SK-N-DZ (cell line): ENCODE measurements at places on chromosomes 3 and 15.

DNA sequence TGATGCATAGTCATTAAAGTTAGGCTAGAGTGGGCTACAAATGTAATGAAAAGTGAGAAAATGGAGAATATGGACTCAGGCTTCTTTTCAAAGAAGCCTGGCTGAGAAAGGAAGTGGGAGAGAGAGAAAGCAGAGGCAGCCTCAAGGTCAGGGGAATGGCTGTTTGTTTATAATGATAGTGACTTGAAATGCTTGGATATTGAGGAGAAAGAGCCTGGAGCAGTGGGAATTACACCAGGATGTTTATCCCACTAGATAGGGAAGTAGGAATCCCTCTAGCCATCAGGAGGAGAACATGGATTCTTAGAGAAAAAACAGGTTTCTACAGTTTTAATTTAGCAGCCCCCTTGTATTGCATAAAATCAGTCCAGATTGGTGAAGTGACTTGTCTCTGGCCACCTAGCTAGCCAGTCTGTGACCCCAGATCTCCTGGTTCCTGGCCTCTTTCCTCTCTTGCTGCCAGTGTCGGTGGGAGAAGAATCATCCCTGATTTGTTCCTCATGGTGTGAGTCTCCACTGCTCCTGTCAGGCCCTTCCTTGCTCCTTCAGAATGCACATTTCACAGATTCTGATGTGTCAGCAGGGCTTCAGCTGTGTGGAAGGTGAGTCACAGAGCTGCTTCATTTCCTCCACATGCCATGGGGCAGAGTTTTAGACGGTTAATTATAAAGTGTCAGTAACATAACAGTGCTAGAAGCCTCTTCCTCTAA lies 32.9 kb downstream of the SEMA6D start:
- no peak for DNase-seq

DNA sequence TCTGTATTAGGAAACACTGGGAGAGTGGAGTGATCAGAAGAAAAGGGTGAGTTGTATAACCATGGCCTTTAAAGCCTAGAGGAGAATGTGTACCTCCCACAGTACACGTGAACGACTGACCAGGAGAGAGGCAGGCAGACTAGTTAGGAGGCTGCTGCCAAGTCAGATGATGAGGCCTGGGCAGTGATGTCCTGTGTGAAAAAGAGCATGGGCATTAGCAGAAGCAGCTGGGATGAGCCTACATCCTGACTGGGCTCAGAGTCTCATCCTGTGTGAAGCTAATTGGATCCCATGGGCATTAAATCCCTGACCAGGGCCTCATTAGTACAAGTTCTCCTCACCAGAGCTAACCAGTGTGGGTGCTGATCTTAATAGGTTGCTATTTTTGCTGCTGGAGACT lies 89.1 kb upstream of the SLC2A2 start:
- no peak for DNase-seq

- DNase-seq: no peak
Measured at GRCh38 chr15:63195569-63196015, 6.2 kb downstream of the RAB8B start.

- no peak for DNase-seq
Measured at GRCh38 chr15:74783072-74783807, 1.4 kb downstream of the CSK start.

GRCh38 chr3:136914739-136915138 lies 43.0 kb upstream of the IL20RB start:
- no peak for DNase-seq

DNA sequence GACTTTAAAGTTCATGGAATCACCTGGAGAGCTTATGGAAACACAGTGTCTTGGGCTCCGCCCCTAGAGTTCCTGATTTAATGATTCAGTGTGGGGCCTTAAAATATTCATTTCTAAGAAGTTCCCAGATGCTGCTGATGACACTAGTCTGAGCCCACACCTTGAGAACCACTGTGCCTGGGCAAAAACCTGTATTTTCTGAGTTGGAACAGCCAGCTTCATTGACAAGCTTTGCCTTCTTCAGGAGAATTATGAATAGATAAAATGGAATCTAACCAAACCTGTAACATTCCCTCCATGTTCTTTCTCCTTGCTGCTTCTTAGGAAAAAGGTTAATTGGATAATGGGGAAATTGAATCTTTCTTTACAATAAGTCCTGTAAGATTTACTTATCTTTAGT lies 490.7 kb downstream of the DIPK2A start:
- DNase-seq: no peak

GRCh38 chr15:36866896-36867295 lies 233.5 kb downstream of the MEIS2 start:
- DNase-seq: no peak

GRCh38 chr15:76987896-76988860 lies 6.7 kb upstream of the PSTPIP1 start:
- DNase-seq: no peak

GRCh38 chr15:68211656-68212320 lies 6.7 kb upstream of the CALML4 start:
- DNase-seq: no peak

DNA sequence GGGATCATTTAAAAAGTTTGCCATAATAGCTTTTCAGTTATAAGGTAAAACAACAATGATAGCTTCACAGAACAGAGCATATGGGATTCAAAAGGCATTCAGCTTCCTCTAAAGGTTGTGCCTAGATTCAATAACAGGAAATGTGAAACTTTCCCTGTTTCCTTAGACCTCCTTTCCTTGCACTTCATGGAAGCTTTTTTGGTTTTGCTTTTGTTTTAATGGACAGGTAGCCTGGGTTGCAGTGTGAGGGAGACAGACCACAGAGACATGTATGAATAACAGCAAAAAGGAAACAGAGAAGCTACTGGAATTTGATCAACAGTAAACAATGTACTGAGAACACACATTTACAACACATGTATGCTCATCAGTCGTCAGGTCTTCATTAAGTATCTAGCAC lies 2.3 kb upstream of the TNFAIP8L3 start:
- DNase-seq: no peak

DNA sequence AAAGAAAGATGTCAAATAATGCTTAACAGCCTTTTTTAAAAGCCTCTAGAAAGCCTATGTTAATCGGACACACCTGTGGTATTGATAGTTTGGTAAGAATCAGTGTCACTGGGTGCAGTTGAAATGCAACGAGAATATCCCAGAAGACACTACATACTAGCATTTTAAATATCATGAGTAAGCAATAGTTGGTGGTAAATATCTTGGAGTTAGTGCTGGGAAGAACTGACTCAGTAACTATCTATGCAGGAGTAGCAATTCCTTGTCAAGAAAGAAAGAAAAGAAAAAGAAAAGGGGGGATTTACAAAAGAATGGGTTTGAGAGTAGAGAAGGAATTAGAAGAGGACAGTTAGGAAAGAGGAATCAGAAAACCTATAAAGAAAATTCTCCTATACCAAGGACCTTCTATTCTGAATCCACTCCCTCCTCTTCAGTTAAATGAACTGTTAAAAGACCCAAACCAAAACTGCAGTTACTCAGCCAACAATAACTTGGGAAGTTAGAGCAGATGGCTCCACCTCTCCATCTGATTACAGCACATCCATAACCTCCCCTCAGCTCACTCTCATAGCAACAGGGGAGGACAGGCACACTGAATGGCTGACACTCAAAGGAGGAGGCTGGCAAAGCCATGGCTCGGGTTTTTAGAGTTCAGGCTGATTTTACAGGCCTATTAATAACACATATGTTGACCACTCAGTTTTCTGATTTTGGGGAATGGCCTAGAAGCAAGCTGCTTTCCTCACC lies 207.6 kb upstream of the MDFIC2 start:
- DNase-seq: no peak

DNA sequence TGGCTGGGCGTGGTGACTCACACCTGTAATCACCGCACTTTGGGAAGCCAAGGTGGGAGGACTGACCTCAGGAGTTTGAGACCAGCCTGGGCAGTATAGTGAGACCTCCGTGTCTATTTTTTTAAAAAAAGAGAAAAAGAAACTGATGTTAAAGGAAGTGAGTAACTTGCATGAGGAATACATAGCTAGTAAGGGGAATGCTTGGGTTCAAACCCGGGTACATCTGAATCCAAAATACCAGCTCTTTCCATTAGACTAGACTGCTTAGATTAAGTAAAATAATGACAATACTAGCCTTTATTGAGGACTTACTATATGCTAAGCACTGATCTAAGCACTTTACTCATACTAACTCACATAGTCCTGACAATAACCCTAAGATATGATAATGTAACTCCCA lies 22.4 kb downstream of the TM4SF4 start:
- DNase-seq: no peak

DNA sequence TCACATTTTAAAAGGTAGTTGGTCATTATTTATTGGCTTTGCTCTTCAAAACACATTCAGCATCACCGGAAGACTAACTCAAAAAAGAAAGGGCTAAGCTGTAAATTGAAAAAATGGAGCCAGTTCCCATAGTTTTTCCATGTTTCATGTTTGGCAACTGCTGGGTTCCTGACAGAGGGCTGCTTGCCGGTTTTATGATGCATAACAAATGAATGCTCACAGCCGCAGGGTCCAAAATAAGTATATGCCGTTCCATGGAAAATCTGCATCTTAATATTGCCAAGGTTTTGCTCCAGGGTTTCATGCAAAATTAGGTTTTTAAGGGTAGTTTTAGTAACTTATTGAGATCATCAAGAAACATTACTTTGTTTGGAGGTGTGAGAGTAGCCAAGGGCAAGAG lies 15.8 kb downstream of the SLC12A1 start:
- DNase-seq: no peak

DNA sequence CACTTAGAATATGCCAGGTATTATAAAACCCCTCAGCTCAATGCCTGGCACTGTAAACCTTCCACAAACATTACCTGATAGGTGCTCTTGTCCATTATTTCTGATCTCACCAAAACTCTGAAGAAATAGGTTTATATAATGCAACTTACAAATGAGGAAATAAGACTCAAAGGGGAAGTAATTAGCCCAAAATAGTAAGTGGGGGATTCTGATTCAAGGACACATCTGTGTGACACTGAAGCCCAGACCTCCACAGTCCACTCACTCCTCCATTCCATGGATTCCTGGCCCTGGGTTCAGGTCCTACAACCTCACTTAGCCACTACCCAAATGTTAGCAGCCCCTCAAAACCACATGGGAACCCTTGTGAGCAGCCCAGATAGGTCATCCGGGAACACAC lies 49.9 kb downstream of the TRANK1 start:
- no peak for DNase-seq

DNA sequence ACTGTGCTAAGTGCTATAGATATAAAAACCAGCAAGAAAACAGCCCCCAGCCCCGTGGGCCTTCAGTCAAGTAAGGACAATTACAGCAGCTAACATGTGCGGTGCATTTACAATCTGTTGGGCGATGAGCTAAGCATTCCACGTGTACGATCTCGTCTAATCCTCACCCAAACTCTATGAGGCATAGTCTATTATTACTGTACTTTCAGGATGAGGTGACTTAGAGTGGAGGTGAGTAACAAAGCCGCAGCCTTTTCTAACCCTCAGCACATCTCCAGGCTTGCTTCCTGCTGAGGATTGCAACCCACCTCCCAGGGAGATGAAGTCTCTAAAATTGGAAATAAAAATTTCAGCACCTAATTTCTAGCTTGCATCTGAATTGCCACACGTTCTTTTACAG lies 53.2 kb upstream of the MCF2L2 start:
- DNase-seq: no peak

DNA sequence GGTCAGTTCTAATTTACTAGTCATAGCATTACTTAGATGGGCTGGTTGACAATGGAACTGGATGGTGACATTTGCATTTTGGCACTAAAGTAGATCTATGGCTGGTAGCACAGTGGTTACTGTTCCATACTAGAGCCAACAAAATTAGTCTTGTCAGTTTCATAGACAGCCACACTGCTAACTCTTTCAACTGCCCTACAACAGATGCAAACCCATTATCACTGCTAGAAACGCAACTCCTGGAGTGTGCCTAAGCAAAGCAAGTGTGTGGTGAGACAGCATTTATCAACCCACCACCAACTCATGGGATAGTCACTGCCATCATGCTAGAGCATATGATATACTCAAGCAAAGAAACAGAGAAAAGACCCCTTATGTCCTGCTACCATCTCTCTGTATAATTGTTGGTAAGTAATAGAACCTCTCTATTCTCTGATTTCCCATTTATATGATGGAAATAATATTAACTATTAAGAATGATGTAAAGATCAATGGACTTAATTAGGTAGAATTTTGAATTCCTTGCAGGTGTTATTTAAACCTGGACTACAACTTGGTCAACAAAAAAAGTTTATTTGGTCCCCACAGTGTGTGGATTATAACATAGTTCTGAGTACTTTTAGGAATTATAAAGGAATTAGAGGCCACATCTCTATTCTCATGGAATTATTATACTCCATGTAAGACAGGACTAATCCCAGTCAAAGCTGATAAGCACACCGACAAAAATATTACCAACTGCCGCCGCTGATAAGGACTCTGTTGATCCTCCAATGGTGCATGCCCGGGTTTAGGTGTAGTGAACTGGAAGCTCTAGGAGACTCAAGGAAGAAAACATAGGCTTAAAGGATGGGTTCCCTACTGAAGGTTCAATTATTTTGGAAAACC lies 19.9 kb upstream of the ABHD5 start:
- no peak for DNase-seq

DNA sequence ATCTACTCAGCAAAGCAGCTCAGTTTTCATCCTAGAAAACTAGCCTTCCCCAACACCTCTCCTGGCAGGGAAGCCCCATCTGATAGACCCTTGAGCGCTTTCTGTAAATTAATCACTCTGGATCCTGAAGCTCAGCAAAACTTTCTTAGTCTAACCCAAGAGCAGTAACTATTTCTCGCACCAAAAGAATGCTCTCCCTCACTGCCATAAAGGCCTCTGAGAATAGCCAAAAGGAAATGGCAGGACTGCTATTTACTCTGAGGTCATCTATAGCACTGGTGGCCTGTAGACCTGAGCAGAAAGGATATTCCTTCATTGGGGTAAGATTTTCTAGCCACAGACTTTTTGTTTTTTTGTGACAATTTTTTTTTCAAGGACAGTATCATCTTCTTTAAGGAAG lies 345.8 kb upstream of the ADAMTS9 start:
- DNase-seq: no peak

- DNase-seq: no peak
Measured at GRCh38 chr3:167718582-167718981, 16.1 kb downstream of the PDCD10 start.

DNA sequence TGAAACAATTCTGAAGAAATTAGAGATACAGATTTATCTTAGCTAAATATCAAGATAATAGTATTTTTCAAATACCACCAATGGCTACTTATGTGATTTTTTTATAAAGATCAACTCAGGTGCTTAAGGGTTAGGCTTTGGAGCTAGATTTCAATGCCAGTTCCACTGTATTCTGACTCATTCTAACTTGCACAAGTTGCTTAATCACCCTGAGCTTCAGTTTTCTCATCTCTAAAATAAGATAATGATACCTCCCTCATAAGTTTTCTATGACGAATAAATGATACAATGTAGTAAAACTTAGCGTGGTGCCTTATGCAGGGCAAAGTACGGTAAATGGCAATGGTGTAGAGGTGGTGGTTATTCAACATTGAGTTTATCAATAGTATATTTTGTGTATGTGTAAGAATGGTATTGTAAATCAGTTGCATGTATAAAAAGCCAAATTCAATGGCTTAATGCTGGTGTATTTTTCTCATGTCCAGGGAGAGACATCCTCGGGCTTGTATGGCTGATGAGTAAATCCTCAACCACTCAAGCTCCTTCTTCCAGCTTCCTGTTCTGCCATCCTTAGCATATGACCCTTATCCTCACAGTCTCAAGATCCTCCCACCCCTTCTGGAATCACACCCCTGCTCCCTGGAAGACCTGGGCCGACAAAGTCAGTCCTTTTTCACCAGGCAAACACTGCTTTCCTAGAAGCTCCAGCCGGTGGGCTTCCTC lies 505.9 kb upstream of the CFAP20DC start:
- DNase-seq: no peak

GRCh38 chr3:171883893-171884279 lies 40.7 kb downstream of the TMEM212 start:
- DNase-seq: no peak
